ENCODE measurements at places on chromosomes 5 and 9. TPM values are rescaled to one million over a fixed set of nuclear protein-coding genes. Genes with fewer than 3 reads are reported as not detected.

GRCh38 chr9:114405294-114406034, 17.7 kb upstream of the AKNA start:
- DNase-seq = peak; percentile 93

Gene SAPCD2
- 7.3 TPM for total RNA-seq

GRCh38 chr5:161382685-161383084, 163.8 kb downstream of the GABRB2 start:
- DNase-seq = no peak

DNA sequence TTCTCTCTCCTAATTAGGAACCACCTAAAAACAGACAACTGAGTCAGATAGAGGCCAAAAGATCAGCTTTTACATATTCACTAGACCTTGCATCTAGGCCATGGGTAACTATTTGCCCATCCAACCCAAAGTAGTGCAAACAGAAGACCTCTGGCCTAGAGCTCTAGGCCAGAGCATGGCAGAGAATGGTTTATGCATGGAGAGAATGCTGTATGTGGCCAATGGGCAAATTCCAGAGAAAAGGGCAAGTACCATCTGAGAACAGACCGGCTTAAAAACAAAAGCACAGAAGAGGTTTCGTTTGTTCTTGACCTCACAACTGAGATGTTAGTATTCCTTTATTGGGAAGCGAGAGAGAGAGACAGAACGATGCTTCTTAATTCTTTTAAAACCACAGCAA, 151.7 kb upstream of the RFX3 start:
- no peak for DNase-seq

DNA sequence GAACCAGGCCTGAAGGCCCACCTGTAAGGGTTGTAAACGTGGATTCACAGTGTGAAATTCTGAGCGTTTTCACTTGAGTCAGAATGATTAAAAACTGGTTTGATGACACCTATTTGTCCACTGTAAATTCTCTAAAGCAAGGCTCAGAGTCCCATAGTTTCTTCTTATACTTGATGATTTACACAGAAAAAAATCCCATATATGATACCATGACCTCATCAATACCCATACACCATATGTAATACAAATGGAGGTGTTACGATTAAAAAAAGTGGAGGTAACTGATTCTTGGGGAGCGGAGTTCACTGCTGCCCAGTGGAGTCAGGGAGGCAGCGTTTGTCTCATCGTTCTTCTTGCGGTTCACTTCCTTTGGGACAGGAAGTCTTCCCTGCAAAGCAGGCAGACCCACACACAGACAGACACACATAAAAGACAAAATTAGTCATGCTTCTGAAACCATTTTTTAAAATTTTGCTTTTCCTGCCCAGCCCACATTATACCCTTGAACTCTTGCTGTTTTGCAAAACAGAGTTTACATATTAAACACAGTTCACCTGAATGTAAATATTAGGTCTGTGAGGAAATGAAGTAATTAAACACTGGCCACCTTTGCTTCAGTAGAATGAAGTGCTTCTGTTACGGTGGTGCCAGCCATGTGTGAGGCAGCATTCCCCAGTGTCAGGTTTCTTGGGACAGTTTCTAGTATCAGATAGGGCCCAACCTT, 26.2 kb downstream of the NREP start:
- DNase-seq = no peak

Gene GRM6
- not detected for total RNA-seq

- DNase-seq = no peak
These were observed at the start of gene LRRTM2 for GRCh38 chr5:138874771-138875551. Gene LRRTM2 (minus strand): TSS chr5:138875335. CDS start chr5:138874911, 424 bp downstream.

Gene AOPEP
- 83.5 TPM for total RNA-seq

Gene EDIL3
- 18.2 TPM for total RNA-seq

Gene INPP5E
- total RNA-seq = 19.8 TPM

GRCh38 chr9:124710766-124711165, 60.3 kb downstream of the NR6A1 start:
- DNase-seq = no peak

DNA sequence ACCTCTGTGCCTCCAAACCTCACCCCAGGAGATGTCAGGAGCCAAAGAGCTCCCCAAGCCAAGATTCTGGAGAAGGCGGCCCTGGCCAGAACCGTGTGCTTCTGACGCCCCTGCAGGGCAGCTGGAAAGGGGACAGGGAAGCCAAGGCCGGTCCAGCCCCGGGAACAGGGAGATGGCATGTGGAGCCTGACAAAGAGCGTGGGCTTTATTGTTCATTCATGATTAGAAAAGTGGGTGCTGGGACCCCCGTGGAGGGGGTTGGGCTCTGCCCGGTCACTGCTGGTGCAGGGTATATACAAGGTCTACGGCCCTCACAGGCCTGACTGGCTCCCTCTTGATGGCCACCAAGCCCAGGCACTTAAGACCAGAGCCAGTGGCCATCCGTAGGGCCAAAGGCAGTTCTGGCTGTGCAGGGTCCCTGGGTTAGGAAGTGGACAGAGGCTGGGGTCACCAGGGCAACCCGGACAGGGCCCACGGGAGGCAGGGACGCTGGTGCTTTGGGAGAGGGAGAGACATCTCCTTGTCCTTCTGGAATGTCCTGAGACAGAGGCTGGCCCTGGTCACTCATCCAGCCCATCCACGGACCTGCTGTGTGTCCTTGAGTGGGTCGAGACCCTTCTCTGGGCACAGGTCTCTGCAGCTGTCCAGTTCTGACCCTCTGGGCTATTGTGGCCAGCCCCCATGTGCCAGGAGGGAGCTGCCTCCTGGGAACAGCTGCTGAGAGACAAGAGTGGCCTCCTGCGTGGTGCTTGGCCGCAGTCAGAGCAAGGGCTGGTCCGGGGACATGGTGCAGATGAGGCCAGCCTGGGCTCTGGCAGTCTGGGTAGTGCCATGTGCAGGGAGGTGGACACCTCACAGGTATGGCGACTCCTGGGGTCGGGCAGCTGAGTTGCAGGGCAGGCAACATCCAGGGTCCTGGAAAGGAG, 12.5 kb downstream of the NINJ1 start:
- no peak for DNase-seq

DNA sequence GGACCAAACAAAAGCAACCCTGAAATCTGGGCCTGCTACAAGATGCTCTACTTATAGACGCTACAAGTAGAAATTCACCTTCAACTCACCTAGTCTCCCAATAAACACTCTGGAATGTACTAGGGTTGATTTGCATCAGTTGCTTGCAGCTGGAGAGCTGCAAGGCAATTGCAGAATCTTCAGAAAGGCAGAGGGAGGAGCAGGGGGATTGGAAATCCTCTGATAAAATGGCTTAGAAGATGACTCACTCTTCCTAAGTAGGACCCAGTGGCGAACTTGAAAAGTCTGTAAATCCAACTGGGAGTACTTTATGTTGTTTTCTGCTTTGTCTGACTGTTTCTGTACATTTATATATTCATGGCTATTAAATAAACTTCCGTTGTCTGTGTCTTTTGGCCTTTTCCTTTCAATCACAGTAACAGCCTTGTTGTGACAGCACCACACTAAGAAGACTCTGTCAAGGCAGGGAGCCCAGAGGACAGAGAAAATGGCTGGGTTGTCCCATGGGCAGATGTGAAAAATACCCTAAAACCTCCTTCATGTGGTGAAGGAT, 14.7 kb upstream of the MLLT3 start:
- no peak for DNase-seq

GRCh38 chr9:72592502-72593403, 71.3 kb downstream of the TMC1 start:
- peak; percentile 49 for DNase-seq

Gene CEL
- 9.1 TPM for total RNA-seq

DNA sequence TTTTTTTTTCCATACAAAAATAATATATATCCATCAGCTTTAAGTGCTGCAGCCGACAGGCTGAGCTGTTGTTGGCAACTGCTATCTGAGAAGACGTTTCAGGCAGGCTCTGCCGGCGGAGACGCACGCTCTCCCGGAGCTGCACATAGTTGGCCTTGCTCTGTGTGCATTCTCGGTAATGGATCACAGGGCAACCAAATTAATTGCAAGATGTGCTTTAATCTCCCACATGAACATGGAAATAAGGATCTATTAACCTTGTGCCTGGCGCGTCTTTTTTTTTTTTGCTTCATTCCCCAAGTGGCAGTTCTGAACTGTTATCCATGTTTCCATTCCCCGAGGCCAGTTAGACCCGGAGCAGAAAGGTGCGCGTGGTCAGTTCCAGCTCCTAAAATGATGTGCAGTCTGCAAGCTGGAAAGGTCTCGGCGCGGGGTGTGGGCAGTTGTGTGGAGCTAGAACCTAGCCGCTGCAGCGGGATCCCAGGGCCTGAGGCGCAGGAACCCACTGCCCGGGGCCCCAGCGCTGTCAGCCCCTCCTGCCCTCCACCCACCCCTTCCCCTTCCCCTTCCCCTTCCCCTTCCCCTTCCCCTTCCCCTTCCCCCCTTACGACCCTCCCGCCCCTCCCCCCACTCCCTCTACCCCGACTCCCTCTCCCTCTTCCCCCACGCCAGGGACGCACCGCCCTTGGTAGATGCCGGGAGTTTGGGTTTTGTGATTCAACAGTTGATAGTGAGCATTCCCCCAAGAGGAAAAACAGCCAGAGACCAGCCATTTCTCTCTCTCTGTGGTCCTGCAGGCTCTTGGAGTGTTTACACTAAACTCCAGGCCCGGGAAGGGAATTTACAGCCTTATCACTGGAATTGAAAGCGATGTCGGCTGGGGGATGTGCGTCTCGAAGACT, 137.8 kb downstream of the CEP120 start:
- no peak for DNase-seq

- DNase-seq = no peak
These were observed 2373.8 kb upstream of the ACO1 start for GRCh38 chr9:30010691-30011090.

DNA sequence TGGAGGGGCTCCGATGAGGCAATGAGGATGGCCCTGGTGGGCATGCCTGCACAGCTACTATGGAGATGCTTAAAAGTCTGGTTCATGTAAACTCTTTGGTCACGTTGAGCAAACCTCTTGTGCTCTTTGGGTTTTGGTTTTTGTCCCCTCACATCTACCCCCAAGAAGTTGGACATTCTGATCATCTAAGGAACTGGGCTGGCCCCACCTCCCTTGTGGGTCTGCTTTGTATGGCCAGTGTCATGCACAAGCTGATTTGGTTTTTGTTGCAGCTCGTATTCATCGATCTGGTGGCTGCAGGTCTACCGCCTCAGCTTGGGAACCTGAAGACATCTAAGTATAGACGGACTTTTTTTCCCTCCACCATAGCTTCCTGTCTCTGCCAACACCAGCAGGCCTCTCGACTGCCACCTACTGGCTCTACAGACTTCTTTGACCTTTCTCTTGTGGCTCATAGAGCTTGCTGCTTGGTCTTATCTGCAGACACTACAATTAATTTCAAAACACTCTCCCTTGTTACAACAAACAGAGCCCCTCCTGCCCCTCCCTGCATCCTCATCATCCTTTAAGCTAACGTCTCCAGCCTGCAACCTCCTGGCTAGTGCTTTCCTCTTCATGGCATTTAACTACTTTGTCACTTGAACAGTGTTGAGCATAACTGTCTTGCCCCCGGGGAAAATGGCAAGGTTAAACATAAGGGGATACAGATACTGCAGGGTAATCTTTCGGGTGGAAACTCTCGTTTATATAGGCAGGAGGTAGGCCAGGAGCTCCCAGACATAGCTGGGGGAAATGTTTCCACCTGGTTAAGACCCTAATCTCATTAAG, 34.5 kb downstream of the TSTD2 start:
- peak; percentile 74 for DNase-seq

Gene TMEM245
- total RNA-seq = 14.0 TPM

DNA sequence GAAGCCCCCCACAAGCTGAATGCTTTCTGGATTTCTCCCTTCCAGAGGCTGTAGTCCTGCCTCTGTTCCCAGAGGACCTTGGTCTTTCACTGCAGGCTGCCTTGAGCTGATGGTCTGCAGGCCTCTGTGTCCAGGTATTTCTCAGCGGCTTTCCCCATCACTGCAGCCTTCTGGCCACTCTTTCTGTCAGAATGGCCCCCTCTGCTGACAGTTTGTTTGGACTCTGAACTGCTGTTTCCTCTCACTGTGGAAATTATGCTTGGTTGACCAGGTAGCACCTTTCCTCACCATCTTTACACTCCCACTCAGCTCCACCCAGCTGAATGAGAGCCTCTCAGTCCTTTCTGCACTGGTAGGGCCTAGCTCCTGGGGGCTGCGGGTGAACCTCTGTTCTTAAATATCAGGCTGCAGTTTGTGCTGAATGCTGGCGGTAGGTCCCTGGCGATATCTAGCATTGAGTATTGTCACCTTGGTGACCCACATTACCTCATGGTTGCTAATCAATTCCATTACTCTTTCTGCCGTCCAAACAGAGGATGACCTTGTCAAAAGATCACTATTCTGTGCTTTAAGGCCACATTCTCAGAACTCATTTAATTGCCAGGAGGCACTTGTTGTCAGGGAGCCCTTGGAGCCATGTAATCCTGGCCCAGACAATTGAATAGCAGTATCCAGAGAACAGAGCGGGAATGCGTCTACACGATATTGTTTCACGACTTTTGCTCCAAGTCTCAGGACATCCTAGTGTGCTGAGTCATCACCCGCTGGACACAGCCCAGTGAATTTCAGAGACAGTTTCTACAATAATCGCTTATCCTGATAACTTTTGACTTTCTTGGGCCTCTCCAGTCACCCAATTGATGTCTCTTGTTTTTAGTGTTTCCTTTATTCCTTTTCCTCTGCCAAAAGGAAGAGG, 230.2 kb downstream of the TENT4A start:
- no peak for DNase-seq

Gene CDH9
- total RNA-seq = not detected

DNA sequence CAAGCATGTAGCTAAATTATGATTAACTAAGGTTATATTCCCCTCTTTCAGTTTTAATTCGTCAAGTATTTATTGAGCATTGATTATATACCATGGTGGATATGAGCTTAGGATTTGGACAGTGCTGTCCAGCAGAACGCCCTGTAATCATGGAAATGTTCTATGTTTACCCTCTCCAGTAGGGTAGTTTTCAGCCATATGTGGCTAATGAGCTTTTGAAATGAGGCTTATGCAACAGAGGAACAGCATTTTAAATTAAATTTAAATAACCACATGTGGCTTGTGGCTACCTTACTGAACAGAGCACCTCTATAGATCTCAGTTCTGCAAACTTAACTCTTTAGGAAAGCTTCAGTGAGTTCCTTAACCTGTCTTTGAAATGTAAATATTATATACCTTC, 59.1 kb downstream of the JMY start:
- DNase-seq = no peak

DNA sequence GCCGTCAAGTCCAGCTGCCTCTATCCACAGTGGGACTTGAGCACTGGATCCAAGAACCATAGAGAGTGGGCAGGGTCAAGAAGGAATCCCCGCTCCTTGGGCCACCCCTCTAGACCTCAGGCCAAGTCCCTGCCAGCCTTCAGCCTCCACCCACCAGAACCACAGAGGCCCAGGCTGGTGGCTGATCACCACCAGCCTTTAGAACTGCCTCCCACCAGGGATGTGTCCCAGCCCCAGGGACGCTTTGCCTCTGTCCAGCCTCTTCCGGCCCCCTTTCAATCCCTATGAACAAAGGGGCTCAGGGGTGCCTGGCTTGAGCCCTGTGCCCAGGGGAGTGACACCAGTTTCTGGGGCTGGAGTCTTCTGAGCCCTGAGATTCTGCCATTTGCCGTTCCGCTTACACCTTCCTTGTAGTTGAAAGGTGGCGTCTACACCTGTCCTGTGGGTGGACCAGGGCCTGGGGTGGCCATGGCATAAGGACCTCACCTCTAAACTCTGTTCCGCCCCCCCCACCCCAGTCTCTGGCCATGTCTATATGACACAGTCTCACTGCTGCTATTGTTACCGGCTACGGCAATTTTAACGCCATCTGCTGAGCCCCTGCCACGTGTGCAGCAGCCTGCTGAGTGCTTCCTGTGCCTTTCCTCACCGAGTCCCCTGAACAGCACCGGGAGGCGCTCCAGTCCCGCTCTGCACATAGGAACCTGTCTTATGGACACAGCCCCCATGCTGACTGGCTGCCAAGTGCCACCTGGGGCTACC, 35.7 kb upstream of the ORM1 start:
- peak; percentile 33 for DNase-seq

- no peak for DNase-seq
These were observed 14.4 kb downstream of the CARNMT1 start for GRCh38 chr9:75013735-75014134.

Gene C5orf15
- total RNA-seq = 43.3 TPM

Data from Peyer's patch (tissue), 4 donors.